ENCODE measurements at places on chromosomes 3 and 15.

GRCh38 chr15:46177219-46177618 lies 542.4 kb downstream of the SQOR start:
- no peak for DNase-seq

DNA sequence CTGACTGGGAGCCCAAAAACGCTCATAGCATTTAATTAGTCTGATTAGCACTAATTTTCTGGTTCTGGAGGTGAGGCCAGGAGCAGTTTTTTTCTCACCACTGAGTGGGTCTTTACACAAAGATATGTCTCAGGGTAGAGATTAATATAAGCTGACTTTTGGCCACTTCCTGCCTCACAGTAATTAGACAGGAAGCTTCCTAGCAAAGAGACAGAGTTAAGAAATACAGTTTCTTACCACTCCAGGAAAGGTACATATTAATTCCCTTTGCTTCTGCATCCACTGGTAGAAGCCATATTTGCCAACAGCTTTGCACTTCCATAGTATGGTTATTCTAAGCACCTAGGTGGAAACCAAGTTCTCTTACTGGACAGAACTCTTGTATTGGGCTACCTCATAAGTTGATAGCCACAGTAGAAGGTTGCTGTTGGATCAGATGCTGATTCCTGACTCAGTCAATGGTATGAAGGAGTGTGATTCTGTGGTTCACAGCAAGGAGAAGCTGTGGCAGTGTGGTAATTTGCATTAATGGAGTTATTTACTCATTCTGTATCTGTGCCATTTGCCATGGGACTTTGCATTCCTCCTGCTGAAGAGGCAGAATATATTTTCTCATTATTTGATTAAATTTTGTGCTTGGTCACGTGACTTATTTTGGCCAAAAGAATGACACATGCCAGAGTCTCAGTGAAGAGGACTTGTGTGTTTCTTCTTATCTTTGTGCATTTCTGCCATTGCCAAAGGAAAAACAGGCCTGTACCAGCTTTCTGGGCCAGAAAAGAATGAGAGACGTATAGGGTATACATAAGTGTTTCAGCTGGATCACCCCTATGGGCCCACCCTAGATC lies 17.5 kb upstream of the ZBTB20 start:
- DNase-seq: no peak

DNA sequence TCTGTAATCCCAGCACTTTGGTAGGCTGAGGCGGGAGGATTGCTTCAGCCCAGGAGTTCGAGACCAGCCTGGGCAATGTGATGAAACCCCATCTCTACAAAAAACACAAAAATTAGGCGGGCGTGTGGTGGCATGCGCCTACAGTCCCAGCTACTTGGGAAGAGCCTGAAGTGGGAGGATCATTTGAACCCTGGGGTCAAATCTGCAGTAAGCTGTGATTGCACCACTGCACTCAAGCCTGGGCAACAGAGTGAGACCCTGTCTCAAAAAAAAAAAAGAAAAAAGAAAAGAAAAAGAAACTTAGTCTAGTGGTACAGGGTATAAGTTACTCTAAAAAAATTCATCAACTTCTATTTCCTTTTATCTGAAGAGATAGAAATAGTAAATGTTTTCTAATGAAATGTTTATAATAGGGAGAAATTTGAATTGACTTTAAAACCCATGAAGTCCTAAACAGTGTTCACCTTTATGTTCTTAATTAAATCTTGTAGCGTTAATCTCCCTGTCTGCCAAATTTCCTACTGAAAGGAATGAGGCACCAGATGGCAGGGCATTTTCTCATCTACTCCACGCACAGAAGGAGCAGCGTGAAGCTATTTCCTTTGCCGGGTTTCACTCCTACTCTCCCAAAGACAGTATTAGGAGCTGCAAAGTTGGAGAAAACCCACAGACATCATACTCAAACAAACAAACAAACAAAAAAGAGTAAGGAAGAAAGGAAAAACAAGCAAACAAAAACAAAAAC lies 1.9 kb downstream of the PCLAF start:
- DNase-seq: no peak

DNA sequence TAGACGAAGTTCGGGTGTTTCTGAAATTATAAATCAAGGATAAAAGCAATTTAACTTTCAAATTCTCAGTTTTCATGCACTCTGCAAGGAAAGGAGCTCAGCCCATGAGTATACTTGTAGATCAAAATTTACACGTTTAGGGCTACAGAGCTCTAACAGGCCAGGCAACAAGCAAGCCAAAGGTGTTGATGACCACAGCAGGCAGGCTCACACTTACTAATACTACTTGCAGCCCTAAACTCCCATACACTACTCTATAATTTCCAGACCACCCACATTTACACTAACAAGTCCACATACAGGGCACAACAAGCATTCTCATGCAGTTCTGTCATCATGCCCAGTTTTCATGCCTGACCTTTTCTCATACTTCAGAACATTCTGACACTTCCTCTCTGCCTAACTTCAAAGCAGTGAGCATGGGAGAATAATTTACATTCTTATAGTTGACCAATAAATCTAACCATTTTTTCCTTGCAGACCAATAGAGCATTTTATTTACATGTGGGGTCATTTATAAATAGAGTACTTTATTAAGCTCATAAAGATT lies 124.7 kb upstream of the FRMD4B start:
- DNase-seq: no peak

- no peak for DNase-seq
Observed at GRCh38 chr3:123421353-123422174, 27.3 kb downstream of the ADCY5 start.

DNA sequence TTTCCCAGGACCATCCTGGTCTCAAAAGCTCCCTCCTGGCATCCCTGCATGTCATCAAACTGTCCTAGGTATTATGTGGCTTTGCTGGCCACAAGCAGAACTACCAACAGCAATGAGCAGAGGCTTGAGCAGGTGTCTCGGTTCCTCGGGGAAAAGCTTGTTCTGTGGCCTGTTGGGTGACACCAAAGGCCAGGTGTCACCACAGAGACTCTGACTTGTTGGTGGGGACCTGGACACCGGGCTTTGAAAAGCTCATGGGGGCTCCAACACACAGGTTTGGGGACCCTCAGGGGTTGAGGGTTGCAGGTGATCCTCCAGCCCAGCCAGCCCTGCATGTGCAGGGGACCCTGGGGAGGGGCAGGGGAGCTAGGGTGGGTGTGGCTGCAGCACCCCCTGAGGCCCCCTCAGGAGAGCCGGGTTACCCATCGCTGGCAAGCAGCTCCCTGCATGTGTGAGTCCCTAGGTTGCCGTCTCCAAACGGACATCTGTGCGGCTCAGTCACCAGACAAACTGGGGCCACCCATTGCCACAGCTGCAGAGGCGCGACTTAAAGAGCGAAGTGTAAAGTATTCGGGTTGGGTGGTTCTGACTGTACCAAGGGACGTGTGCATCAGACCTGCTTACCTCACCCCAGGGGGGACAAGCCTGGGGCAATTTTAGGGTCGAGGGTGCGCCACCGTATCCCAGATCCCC lies 140.1 kb downstream of the CHSY1 start:
- DNase-seq: no peak

DNA sequence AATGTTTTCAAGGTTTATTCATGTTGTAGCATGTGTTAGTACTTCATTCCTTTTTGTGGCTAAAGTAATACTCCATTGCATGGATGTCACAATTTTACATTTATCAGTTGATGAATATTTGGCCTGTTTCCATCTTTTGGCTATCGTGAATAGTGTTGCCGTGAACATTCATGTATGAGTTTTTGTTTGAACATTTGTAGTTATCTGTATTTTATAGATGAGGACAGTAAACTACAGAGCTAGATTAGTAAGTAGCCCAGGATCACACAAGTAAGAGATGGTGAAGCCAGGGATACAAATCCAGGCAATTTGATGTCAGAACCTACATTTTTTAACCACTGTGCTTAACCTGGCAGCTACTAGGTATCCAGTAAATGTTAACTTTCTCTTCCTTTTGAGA lies 63.2 kb downstream of the ASTE1 start:
- no peak for DNase-seq

DNA sequence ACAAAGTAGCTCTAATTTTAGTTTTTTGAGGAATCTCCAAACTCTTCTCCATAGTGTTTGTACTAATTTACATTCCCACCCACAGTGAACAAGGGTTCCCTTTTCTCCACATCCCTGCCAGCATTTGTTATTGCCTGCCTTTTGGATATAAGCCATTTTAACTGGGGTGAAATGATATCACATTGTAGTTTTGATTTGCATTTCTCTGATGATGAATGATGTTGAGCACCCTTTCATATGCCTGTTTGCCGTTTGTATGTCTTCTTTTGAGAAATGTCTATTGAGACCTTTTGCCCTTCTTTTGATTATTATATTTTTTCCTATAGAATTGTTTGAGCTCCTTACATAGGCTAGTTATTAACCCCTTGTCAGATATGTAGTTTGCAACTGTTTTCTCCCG lies 239.9 kb upstream of the TPM1 start:
- no peak for DNase-seq

DNA sequence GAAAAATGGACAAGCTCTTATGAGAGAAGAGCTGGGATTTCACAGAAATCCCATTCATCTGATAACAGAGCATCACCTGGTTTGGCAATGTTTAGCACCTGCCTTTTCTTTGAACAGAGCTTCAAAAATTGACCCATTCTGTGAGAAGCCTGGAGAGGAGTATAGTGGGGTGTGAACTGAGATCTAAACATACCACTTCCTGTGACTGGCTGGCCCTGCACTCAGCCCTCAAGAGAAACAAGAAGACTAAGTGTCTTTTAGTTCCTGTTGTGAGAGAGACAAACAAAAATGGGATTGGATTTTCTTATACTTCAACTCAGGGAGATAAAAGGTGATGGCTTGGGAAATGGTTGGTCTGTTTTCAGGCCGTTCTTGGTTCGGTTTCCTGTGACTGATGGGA lies 1060.2 kb downstream of the ROBO1 start:
- DNase-seq: no peak

GRCh38 chr3:11423868-11424267 lies 151.7 kb downstream of the ATG7 start:
- no peak for DNase-seq

- DNase-seq: no peak
Observed at GRCh38 chr3:190375246-190375645, 12.7 kb upstream of the CLDN16 start.

DNA sequence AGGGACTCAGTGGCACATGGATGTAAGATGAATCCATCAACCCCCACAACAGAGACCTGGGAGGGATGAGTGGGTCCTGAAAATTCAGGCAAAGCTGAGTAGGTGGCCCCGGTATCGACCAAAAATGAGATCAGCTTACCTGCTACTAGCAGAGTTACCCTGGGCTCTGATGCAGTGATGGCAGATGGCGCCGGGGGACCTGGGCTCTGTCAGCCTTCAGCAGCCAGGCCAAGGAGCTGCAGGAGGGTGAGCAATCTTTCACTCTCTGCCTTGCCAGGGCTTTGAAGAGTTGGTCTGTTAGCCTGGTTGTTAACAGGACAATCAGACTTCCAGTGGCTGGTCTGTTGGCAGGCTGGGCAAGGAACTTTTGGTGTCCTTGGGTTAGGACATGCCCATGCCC lies 1054.8 kb downstream of the SI start:
- DNase-seq: no peak

DNA sequence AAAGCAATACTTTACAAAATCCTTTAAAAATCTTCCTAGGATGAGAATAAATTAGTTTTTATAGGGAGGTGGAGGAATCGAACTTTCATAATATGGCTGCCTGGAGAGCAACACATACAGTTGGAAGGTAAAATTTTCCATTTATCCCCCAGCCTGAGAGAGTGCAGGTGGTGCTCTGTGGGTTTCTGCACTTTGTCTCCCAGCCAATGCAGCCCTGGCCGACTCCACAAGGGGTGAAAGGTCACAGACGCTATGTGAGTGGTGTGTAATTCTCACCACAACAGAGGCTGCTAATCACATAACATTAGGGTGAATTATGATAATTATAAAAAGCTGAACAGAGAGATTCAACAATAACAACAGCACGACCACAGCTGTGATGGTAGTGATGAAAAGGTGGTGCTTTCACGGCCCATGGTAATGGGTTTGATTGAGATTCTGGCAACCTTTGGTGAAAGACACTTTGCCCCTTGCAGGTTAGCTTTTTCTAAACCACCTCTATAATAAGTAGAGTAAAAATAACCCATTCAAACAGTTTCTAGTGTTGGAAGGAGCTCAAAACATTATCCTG lies 30.1 kb upstream of the NANOGP8 start:
- DNase-seq: no peak

- no peak for DNase-seq
Observed at GRCh38 chr15:56813995-56814394, 80.7 kb upstream of the ZNF280D start.

- DNase-seq: no peak
Observed at GRCh38 chr3:107100573-107100972, 276.7 kb upstream of the CCDC54 start.

DNA sequence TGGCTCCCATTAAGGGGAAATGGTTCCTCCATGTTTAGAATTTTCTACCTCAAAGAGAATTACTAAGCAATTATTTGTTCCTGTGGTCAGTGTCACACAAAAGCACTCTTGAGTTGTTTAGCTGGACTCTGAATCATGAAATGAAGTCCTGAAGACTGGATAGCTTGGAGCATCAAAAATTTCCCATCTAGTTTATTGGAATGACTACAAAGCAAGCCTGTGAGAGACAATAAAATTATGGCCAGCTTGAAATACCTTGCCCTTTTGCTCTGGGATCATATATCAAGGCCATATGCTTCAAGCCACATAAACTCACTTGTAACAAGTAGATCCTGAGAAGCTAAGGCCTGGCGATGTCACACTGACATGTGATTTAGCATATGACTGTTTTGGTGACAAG lies 292.3 kb downstream of the TIGIT start:
- no peak for DNase-seq

DNA sequence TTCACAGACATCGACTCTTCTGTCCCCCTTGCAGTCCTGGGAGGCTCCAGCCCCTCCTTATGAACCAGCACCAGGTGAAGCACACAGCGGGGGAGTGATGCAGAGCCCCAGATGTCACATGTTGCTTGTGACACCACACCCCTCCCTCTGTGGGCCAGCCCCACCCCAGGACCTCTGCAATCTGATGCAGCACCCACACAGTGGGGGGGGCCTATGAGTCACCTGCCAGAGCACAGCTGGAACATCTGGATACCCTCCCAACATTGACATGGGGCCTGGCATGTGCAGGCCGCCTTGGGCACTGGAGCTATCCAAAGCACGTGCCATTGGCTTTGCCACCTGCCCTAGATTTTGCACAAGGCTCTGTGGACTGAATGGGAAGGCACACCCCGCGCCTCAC lies 70.5 kb downstream of the FEM1B start:
- no peak for DNase-seq

DNA sequence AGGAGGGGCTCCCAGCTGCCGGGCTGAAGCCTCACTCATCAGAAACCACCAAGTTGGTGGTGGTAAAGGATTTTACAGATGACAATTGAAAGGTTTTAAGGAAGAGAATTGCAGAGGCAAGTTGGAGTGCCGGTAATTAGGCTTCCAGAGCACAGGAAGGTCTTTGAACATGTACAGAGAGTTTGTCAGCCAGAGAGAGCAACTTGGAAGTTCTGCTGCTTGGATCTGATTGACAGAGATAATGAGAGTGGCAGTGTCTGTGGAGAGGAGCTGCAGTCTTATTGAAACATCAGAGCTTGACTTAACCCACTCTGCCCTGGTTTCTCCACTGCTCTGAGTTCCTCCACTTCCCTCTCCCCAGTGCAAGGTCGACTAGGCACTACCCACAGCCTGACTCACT lies 448.6 kb downstream of the EPHB1 start:
- no peak for DNase-seq

All from memory B cell (primary cell).